ENCODE measurements at places on chromosomes 1 and 21. TPM values are rescaled to one million over a fixed set of nuclear protein-coding genes. Genes with fewer than 3 reads are reported as not detected.

Gene CD160
- not detected for total RNA-seq

Gene RGS1
- total RNA-seq: 1.0 TPM

Gene DDR2
- 11.3 TPM for total RNA-seq

Gene MTARC1
- total RNA-seq: 1.2 TPM

DNA sequence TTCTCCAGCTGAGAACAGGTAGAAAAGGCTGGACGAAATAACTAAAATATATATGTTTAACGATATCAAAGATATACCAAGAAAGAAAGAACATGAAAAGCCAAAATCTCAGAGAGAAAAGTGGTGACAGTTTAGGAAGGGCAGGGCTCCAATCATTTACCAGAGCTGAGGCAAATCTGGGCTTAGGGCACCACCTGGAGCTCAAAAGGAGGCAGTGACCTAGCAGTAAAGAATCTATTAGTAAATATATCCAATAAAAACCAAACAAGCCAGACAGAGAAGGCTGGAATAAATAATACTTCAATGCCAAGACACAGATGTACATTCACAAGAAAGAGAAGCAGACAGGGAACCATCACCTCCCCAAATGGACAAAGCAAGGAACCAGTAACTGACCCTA, 43.5 kb downstream of the CHIA start:
- no peak for DNase-seq

Gene S100A3
- total RNA-seq: 0.88 TPM

GRCh38 chr1:110259770-110260169, 49.7 kb downstream of the KCNC4 start:
- no peak for DNase-seq

GRCh38 chr21:27425574-27425973, 458.7 kb upstream of the ADAMTS5 start:
- no peak for DNase-seq

DNA sequence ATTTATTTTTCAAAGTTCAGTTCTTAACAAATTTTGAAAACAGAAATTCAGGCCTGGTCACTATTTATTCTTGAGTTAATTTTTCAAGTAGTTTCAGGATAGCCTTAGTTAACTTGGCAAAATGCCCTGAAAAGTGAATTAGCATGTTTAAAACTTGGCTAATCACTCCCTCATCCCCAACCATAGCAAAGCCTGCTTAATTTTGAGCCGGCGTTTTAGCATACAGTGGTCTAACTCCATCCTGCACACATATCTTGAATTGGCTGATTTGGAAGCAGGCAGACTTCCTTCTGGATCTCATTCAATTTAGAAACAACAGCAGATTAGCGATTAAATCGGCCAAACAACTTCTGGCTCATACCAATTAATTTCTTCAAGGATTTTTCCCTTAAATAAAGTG, 439.2 kb downstream of the PTBP2 start:
- DNase-seq: no peak

Gene KRTAP12-1
- total RNA-seq: not detected

Gene ALPL
- 3.6 TPM for total RNA-seq

- no peak for DNase-seq
These were observed 24.4 kb downstream of the TMCO4 start for GRCh38 chr1:19775317-19775716.

DNA sequence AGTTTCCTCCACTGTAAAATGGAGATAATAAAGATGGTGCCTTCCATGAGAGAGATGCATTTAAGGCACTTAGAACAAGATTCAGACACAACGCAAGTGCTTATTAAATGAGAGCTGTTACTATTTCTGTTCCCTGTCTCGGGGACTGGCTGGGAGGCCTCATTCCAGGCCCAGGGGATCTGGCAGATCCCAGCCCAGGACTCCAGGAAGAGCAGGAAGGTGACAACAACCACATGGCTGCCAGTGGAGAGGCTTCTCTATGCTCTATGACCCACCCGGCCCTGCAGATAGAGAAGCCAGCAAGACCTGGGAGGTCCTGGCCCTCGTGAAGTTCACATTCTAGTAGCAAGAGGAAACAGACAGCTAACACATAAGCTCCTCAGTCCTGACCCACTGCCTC, 175.5 kb downstream of the ACTL8 start:
- DNase-seq: no peak

GRCh38 chr1:63929106-63929478, 155.3 kb downstream of the ROR1 start:
- no peak for DNase-seq

Gene CDA
- total RNA-seq: 1.7 TPM

Gene PTAFR
- total RNA-seq: 1.5 TPM

- no peak for DNase-seq
These were observed 17.0 kb downstream of the KLHDC8A start for GRCh38 chr1:205339717-205340116.

DNA sequence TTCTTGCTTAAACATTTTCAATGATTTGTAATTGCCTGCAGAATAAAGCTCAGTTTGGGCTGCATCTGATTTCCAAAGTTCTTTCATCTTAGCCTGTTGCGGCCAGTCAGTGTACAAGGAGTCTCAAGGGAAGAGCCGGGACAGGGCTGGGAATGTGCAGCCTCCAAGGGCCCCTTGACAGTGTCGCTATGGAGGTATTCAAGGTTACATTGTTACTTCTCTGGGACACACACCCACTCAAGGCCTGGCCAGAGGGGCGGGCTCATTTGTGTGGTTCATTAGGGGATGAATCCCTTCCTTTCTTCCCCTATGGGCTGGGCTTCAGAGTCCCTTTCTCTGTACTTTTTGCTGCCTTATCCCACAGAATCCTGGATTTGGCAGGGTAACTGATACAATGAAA, 107.6 kb upstream of the CSF3R start:
- DNase-seq: no peak

DNA sequence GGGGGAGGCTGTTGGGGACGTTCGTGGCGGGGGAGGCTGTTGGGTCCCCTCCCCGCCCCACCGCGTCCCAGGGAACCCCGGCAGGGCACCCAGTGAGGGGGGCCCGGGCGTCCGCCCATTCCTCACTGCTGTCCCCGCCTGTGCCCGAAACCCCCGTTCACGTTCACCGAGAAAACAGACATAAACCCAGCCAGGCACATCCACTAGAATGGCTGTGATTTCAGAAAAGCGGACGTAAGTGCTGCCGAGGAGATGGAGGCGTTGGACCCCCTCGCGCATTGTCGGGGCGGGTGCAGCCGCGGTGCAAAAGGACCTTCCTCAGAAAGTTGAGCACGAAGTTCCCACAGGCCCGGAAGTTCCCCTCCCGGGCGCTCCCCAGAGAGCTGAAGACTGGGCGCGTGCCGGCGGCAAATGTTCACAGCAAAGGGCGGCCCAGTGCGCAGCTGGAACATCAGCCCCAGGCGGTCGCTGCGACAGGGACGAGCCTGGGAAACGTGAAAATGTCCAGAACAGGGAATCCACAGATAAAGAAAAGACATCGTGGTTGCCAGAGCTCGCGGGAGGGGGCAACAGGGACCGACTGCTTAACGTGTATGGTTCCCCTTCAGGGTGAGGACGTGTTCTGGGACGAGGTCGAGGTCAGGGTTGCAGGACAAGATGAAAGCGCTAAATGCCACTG, 18.5 kb upstream of the SAMD11 start:
- DNase-seq: no peak

Gene PPIAL4G
- total RNA-seq: not detected

Gene RGS8
- total RNA-seq: not detected
